Uterine smooth muscle cell (primary cell): ENCODE measurements at places on chromosomes 16 and 17. TPM values are rescaled to one million over a fixed set of nuclear protein-coding genes. Genes with fewer than 3 reads are reported as not detected.

TNFSF12 gene
- 6.1 and 10.0 TPM in 2 replicates for total RNA-seq

ICAM2 gene
- total RNA-seq: 1.2 and 3.4 TPM in 2 replicates

SLFN14 gene
- total RNA-seq: not detected in 2 replicates

CBFA2T3 gene
- not detected in 2 replicates for total RNA-seq

C16orf96 gene
- total RNA-seq: not detected in 2 replicates

LRRC75A gene
- 3.3 and 4.7 TPM in 2 replicates for total RNA-seq

TMC7 gene
- total RNA-seq: 0.50 and 0.89 TPM in 2 replicates

MT1F gene
- 0.22 TPM in 1 of 2 replicates, not detected in the other for total RNA-seq

CNTNAP4 gene
- total RNA-seq: not detected in 2 replicates

KRTAP4-6 gene
- not detected in 2 replicates for total RNA-seq

EME2 gene
- 11.7 and 16.5 TPM in 2 replicates for total RNA-seq

SEBOX gene
- not detected in 2 replicates for total RNA-seq

MPV17L gene
- total RNA-seq: 0.12 and 0.33 TPM in 2 replicates
